Ureter (tissue), 1 donor: ENCODE measurements at places on chromosomes 12 and 14. TPM values are rescaled to one million over a fixed set of nuclear protein-coding genes. Genes with fewer than 3 reads are reported as not detected.

GRCh38 chr12:123057513-123058265 lies 77.2 kb downstream of the ARL6IP4 start:
- no peak for DNase-seq

DNA sequence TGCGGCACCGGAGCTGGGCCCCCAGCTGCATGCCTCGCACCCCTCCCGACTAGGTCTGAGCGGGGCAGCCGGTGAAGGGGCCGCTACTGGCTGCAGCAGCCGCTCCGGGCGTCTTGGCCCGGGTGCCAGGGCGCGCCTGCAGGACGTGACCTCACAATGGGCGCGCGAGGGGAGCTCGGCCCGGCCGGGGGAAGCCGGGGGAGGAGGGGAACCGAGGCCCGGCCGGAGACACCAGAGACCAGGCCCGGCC lies 353 bp downstream of the BAG5 start:
- no peak for DNase-seq

- DNase-seq = no peak
These were observed 82.7 kb upstream of the RPL10L start for GRCh38 chr14:46734286-46734685.

NPFF gene
- total RNA-seq = not detected

DNA sequence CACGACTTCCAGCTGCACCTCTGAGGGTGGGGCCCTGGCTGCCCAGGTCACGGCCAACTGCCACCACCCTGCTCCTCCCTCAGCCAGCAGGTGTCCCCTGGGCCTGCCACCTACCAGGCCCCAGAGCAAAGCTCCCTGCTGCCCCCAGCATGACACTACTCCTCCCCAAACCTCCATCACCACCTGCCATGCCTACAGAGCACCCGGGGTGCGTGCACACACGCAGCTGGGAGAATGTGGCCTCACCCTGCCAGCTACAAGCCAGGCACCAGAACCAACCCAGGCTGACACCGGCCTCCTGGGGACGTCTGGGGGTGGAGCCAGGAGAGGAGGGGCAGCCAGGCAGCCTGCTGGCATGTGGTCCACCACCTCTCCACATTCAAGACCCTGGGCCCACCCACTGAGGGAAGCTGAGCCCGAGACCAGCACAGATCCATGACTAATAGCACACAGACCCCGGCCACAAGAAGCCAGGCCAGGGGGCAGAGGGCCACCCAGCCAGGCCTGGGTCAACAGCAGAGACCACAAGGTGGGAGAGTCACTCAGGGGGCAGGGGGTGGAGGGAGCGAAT lies 3.4 kb downstream of the JAG2 start:
- DNase-seq = no peak

DNA sequence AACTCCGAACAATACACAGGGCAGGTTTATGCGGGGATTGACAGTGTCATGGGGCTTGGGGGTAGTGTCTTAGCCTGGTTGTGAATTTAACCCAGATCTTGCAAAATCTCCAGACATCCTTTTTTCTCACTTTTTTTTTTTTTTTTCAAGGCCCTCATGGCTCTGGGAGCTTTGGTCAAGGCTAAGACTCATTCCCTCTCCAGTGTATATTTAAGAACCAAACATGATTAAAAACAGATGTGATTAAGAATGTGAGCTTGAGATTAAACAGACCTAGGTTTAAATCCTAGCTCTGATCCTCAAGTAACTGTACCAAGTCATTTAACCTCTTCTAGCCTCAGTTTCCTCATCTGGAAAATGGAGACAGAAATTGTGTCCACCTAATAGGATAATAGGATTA lies 151.7 kb upstream of the FUT8 start:
- no peak for DNase-seq

DNA sequence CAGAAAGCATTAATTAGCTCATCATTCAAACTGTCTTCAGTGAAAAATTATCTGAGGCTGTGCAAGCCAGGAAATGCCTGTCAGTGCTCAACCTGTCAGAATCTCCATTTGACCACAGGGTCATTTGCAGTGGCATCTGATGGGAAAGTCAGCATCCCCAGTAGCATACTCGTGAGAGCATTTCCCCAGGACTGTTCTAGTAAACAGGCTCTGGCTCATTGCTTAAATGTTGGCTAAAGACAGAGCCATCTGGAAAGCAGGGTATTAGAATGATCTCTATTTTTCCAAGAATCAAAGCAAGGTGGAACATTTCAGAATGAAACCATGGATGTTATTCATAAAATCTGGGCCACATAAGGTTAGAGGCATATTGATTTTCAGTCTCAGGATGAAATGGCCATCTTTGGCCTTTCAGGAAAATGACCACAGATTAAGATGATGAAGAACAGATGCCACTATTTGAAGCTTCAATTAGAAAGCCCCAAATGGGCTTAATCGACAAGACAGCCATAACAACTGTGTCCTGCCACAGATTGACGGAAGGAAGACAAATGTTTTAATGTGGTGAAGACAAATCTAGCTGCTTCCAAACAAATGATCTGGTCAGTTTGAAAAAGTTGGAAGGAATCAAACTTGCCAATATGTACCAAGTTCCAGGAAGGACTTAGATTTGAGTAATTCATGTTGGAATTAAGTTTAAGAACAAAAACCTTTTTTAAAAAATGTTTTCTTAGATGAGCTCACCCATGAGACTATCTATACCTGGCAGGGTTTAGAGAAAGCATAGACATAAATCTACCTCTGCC lies 94.0 kb upstream of the FAR2 start:
- DNase-seq = no peak

GRCh38 chr12:50571786-50572185 lies 67.0 kb downstream of the DIP2B start:
- DNase-seq = no peak

GRCh38 chr14:81435391-81436295 lies 35.5 kb upstream of the STON2 start:
- DNase-seq = peak; percentile 50

DNA sequence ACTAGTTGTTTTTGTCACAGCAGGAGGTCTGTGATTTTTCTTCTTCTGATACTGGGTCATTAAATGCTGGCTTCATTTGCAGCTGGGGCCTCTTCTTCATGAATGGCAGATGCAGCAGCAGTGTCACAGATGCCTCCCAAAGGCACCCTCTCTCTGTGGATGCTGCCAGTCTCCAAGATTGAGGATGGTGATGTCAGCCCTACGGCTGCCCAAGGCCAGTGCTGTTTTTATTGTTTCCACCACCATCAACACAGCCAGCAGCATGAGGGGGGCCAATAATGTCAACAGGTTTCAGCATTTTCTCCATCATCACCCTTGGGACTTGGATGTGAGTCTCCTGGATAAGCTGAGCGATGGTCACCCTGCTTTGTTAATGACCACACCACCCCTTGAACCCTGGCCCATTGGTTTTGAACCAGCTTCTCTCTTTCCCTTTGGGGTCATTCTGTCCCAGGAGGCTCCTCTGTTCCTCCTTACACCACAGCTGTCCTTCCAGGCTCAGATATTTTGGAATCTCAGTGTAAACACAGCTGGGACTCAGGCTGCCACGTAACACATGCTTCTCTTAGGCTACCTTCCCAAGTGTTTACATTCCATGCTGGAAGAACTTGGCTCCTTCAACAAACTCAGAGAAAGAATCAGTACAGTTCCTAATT lies 151.7 kb upstream of the DDHD1 start:
- no peak for DNase-seq

- peak; percentile 20 for DNase-seq
These were observed 95.7 kb downstream of the PPP2R5C start for GRCh38 chr14:101857226-101857625.

DNA sequence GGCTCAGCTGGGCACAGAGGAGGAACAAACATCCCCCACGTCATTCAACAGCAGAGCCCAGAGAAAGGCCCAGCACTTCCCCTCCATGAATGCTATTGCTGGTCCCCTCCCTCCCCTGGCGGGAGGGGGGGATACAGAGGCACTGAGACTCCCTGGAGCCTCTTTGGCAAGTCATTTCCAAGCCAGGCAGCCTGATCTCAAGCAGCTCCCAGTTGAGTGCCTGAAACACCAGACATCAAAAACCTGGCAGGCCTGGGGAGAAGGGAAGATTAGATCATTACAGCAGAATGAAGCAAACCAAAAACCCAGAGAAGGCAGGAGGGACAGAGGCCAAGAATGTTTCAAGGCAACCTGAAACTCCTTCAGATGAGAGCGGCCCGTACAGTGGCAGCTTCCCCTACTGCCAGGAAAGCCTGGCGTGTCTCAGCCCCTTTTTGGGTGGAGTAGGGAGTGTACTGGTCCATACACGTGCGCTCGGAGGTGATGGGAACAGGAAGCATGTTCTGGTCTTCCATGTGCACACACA lies 92.1 kb downstream of the LRRC74A start:
- DNase-seq = peak; percentile 81

- DNase-seq = no peak
These were observed 906 bp downstream of the LARP4 start for GRCh38 chr12:50401500-50402081.

SERPINA6 gene
- total RNA-seq = not detected

DNA sequence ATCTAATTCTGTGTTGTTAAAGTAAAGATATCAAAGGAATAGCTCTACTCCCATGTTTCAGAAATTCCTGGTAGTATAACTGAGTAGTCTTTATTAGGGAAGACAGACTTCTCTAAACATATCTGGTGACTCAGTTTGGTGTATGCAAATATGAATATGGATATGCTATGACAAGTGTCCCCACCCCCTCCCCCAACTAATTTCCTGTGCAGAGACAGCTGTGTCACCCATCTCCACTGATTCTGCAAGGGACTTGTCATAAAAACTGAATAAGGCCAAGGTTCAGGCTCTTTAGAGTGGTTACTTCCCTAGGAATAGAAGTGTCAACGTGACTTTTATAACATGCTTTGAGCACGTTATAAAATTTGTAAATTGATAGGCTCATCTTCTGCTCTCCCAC lies 429.1 kb downstream of the DAD1 start:
- no peak for DNase-seq

GRCh38 chr12:132415327-132416120 lies 74.4 kb upstream of the FBRSL1 start:
- no peak for DNase-seq

- peak; percentile 65 for DNase-seq
These were observed at the start of gene FAIM2 for GRCh38 chr12:49903700-49904423. Gene FAIM2 (minus strand): TSS chr12:49903900. CDS start chr12:49903792, 108 bp downstream.

CYP27B1 gene
- 1.6 TPM for total RNA-seq

TBC1D30 gene
- 24.2 TPM for total RNA-seq

C12orf50 gene
- total RNA-seq = 0.10 TPM

- no peak for DNase-seq
These were observed 29.8 kb upstream of the CDKN3 start for GRCh38 chr14:54366736-54367735.

GRCh38 chr14:77314043-77314442 lies 6.6 kb downstream of the POMT2 start:
- no peak for DNase-seq

DNA sequence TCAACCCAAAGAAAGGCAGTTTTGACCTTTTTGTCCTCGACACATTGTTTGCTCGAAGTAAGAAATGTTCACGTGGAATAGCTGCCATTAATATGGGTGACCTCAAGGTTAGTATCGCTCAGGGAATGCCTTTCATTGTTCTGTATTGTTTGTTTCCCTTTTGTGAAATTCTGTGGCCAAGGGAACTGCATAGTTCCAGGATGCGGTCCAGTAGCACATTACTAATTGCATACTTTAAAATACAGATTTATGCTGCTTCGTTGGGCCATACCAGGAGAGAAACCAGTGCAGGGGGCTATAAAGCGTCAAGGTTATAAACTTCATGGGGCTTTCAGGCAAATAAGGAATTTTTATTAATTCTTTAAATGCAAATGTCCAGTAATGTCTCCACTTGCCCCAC lies 73.3 kb upstream of the USP44 start:
- no peak for DNase-seq

NOXRED1 gene
- 1.7 TPM for total RNA-seq

DNA sequence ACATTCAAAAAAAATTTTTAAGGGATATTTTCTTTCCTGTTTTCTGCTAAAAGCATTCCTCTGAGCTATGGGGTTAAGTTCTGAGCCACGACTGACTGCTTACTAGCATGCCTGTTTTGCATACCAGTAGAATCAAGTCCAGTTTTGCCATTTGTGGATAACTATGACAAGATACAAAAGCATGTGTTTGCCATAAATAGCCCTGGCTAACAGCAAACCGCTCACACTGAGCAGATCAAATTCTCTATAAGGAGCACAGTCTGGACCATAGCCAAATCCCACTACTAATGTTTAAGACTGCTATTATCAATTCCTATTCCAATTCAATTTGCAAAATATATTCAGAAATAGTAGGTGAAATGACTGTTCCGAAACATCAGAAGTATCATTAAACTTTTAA lies 3.2 kb downstream of the CFL2 start:
- DNase-seq = no peak

DNA sequence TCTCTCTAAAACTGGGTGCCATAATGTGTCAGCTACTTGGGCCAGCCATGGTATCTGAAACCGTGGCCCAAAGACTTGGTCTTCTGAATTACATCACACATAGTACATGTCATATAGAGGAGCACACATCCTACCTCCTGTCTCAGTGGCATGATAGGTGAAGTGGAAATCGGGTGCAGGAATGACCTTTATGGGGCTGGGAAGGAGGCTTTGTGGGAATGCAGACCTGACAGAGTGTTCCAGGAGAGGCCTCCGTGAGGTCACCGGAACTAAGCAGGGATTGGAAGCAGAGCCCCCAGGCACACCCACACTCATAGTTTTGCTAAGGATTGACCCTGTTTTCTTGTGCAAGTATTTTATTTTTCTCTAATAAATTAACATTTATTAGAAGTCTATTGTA lies 82.6 kb downstream of the NTF3 start:
- peak; percentile 8 for DNase-seq

DAO gene
- not detected for total RNA-seq

AQP5 gene
- total RNA-seq = 0.34 TPM

DNA sequence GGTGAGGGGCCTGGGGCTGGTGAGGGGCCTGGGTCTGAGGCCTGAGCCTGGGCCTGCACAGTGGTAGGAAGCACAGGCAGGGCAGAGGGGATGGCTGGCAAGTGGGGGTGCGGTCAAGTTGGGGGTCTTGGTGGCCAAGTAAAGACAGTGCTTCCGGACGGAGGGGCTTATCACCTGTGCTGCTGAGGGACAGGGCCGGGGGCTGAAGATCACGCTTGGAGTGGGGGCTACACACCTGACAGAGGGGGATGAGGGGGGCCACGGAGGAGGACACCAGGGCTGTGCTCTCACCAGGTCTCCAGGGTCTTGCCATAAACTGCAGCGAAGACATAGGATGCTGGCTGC lies 12.2 kb downstream of the TEDC1 start:
- no peak for DNase-seq

RPS6KA5 gene
- 19.7 TPM for total RNA-seq

DNA sequence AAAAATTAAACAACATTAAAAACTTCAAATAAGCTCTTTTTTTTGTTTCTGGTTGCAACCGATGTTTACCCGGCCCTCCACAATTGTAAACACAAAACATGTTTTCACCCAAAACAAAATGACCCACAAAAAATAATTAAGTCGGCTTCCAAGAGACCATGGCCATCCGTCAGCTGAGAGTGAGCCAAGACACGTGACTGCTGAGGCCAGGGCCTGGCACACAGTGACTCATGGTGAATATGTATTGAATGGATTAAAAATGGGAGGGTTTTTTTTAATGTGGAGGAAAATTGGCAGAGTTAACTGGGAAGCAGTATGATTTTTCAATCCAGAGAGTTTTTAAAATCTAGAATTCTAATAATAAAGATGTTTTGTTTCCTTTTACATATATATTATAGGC lies 13.8 kb upstream of the CPNE8 start:
- no peak for DNase-seq
